ENCODE measurements at places on chromosomes 13 and 19.

DNA sequence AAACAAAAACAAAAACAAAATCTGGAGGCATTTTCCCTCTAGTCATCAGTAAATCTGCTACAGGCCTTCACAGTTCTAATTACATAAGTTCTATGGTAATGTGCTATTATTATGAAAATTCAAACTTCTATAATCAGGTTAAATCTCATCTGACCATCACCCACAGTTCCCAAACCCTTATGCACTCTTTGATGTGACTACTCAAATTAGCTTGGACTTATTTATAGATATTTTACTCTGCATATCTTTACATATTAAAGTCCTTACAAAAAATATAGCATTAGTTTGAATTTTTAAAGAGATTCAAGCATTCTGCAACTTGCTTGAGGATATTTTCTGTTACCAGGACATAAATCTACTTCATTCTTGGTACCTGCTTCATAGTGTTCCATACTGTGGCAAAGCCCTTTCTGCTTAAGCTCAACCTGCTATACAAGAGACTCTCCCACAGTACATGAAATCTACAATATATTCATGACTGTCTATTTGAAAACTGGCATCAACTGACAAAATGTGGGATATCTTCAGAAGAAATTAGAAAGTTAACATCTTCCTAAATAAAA is 22.9 kb downstream of the SMAD9 start:
- no peak for DNase-seq

DNA sequence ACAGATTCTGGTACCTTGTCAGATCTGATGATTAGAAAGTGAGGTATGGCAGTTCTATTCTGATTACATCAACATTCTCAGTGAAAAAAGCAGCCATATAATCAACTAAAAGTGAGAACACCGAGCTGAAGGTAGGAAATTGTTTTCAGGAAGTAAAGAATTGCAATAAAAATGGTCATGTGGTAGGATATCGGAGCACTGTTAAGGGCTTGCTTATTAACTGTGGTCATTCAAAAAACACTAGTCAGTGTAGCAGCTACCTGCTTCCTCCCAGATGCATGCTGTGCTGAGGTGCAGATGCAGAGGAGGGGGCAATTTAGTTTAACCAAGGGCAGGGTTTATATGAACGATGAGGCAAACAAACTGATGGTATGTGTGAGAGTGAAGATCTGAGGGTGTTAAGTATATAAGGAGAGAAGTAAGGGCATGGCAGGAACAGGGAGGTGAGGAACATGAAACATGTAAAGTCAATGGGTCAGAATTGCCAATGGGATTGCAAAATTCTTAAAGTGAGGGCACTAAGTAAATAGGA is 111.9 kb downstream of the DIAPH3 start:
- no peak for DNase-seq

DNA sequence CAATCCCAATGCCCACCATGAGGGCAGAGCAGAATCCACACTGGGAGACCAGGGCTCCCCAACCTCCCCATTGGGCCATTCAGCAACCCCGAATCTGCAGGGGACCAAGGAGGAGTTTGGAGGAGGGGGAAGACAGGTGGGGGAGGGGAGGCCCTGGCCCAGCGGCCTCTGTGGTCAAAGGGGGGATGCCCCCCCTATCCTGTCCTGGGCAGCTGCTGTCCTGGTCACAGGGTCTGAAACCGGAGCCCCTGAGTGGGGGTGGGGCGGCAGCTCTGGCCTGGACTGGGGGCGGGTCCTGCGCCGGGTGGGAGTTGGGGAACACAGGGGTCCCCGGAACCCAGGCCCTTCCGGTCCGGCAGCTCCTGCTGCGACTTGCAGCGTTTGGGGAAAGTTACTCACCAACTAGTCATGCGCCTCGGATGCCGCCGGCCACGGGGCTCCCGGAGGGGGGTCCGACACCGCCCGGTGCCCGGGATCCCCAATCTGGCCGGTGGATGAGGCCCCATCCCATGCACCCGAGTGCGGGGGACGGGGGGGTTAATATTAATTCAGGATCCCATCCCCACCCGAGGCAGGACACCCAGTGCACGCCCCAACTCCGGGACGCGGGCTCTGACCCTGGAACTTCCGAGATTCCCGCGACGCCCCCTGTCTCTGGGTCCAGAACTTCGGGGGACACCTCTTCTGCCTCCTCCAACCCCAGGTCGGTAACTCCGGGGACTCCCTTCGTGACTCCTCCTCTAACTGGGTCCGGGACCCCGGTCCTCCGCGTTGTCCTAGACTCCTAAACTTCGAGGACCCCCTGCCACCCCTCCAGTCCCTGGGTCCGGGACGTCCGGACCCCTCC is 872 bp downstream of the HOMER3 start:
- no peak for DNase-seq

DNA sequence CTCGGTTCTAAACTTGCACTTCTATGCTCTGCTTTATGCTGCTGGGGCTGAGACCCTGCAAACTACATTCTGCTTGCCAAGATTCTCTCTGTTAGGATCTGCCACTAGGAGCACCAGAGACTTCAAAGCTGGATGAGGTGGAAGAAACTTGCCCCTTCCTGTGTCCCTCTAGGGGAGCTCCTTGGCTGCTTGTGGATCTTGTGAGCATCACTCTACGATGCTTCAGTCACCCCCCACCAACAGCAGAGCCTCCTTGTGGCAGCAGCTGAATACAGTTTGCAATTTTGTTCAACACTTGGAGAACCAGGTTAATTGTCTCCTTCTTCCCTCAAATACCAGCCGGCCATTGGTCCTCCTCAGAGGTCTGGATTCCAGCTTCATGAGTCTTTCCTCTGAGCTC is 310.6 kb downstream of the FGF14 start:
- no peak for DNase-seq

DNA sequence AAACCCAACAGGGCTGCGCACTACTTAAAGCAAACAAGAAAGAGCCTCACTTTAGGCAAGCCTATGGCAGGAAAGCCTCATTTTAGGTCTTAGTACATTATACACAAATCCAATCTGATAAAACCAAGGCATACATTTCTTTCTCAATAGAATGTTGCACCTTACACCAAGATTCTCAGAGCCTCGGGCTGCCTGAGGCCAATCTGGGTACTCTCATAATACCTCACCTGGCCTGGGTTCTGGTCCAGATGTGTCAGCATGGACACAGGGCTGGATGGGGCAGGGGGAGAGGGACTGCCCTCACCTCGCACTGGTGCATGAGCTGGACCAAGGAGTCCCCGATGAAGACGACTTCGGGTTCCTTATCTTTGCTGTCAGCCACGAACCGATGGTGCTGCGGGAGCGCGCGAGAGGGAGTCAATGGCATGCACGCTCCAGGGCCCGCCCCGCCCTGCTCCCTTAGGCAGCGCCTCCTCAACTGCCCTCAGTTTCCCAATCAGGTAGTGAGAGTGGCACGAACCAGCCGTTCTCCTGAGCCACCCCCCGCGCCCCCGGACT is at the start of gene PRR19:
PRR19 (plus strand) TSS at position 487 of the 558 bp plus-strand sequence. CDS start 7,453 bp downstream, outside the sequence.
- no peak for DNase-seq

- DNase-seq: no peak
Observed at GRCh38 chr19:19628501-19629134, 598 bp upstream of the LPAR2 start.

DNA sequence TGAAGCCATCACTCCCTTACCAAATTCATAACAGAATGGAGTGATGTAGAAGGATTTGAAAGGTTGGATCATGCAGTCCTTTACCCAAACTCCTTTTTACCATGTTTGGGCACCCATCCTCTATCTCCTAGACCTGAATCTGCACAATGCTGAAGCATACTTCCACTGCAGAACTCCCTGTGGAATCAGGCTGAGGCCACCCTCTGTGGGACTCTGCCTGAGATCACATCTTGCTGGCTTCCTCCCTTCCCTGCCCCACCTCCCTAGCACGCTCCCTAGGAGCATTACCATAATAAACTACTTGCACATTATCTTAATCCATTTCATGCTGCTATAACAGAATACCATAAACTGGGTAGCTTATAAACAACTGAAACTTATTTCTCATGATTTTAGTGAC is 68.4 kb upstream of the VSTM2B start:
- no peak for DNase-seq

DNA sequence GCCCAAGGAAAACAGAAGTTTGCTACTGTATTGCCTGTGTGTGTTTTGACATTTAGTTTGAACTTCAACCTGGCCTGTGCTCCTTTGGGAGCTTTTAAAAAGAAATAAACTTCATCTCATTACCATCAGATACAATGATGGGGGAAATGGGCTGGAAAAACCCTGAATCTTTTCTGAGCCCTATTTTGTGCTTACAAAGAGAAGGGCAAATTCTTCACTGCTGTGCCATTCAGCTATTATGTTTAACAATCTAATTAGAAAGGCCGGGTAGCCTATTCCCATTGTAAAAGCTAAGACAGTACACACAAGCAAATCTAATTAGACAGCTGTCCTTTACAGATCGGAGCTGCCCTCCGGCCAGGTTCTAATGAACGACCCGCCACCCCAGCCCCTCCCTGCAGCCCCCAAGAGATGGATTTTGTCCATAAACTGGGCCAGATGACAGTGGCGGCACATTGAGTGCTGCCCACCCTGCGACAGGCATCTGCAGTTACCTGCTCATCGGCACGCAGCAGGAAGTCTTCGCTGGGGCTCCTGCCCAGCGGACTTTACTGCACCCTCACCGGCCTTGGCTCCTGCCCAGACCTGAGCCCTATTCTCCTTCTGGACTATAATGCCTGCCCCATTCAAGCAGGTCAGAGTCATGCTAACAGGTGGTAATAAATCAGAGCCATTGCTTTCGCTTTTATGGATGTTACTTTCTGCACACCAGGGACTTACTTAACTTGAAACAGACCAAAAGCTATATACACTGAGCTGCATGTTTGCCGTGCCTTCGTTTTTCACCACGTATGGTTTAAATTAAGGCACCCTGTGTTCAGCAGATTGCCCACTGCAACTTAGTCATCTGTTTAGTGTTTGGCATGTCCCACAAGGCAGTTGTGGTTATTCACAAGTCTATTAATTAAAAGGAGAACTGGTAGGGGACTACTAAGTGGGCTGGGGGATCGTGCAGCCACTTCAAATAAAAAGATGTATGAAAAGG is 549.6 kb downstream of the FGF9 start:
- no peak for DNase-seq

GRCh38 chr13:44819772-44820171 is 169.5 kb downstream of the NUFIP1 start:
- no peak for DNase-seq

DNA sequence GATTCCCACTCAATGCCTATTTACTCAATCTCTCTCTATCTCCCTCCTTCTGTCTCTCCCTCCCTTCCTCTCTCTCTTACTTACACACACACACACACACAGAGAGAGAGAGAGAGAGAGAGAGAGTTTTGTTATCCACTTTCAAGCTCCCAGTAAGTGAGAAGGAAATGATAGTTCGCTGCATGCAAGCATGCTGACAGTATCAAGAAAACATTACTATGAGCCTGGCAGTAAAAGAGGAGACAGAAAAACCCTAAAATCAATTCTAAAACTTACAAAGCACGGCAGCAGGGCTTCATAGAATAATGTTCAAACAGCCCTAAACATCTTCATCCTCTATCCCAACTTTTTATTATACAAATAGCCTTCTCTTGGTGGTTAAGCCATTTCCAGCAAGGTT is 171.9 kb downstream of the FOXO1 start:
- DNase-seq: no peak

DNA sequence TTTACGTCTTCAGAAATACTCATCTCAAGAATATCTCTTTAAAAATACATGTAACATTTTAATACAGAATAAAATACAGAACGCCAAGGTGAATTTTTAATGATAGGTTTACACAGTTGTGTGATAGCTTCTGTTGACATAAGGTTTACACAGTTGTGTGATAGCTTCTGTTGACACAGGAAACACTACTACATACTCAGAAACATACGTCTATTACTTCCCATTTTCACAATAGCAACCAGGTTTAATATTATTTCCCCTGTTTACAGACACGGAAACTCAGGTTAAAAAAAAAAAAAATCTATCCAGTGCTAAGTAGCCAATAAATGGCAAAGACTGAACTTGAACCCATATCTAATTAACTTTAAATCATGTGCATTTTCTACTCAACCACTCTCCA is 571.2 kb downstream of the LIG4 start:
- peak; percentile 35 for DNase-seq
